ENCODE measurements at places on chromosomes 2 and 18.

GRCh38 chr2:12824351-12824777, 107.6 kb downstream of the TRIB2 start:
- DNase-seq: no peak

DNA sequence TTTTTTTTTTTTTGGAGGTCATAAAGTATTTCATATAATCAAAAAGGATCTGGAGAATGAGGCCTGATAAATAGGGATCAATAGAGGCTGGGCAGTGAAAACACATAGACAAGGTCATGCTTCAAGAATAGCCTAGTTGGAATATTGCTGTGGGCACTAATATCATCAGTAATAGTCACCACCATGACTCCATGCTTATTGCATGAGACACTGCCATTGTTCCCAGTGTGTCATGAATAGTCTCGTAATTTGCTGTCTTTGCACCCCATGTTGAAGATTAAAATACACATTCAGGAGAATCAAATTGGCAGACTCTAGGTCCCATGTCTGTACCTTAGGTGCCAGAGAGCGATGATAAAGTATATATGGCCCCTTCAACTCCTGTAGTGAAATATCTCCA, 10.3 kb downstream of the ASXL3 start:
- no peak for DNase-seq

GRCh38 chr2:175156534-175156933, 11.5 kb downstream of the ATF2 start:
- DNase-seq: no peak

DNA sequence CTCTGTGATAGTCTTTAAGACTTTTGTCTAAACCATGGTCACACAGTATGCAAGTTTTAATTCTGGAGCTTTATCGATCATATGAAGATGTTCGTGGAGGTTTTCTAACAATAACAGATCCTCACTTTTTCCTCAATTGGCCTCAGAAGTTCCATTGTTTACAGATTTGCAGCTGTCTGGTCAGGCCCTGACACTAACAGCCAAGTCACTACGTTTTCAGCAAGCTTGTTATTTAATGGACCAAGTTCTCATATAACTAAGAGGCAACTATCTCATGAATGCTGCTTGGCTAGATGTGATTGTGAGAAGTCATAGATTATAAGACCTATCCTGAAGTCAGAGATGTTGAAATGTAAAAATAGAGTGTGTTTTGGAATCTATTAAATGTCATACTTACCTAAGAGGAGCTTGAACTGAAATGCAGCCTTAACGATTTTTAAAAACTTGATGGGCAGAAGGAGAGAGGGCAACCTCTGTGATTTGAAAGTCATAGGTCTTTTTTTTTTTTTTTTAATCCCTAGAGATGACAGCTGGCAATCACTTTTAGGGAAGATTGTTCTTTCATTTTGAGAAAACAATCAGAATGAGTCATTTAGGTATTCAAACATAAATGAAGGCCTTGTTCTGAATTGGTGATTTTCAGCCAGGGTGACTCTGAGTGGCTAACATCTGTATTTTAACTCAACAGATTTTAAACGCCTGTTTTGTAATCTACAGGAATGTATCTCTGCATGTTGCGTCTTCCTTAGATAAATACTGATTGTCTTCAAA, 48.4 kb upstream of the NEMP2 start:
- DNase-seq: peak; percentile 74

DNA sequence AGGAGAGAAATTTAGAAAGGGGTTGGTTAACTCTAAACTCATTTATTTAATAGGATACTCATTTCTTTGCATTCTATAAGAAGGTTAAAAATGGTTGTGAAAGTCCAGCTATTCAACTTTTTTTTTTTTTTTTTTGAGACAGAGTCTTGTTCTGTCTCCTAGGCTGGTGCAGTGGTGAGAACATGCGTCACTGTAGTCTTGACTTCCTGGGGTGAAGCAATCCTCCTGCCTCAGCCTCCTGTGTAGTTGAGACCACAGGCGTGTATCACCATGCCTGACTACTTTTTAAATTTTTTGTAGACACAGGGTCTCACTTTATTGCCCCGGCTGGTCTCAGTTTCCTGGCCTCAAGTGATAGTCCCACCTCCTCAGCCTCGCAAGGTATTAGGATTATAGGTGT, 11.9 kb downstream of the ELP2 start:
- peak; percentile 70 for DNase-seq

- DNase-seq: no peak
These were observed 230.6 kb downstream of the DOK6 start for GRCh38 chr18:69631281-69631680.

DNA sequence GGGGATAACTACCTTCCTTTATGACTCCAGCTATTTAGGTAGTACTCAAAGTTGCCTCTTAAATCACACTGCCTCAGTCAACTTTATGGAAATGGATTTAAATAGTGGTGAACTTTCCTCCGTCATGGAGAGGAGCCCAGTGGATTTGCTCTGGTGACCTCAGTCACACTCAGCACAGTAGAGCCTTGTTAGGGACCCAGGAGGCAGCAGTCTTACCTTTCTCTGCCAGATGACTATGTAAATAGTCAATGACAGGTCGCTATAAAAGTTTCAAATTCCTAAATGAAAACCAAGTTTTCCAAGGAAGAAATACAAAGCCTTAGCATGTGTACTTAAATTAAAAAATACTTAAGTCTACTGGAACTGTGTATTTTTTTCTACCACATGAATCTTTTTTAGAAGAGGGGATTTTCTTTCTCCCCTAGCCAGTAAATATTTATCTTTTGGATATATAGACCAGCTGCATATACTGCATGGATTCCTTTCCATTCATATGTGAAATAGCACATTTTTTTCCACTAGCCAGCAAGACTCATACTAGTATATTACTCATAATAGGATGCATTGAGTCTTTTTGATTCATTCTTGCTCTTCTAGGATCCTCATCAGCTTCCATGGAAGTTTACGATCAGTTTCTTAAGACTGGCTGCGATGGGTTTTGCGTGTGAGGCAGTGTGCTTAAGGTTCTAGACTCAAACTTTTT, 147.1 kb downstream of the FMNL2 start:
- peak; percentile 46 for DNase-seq

GRCh38 chr18:65942854-65943253, 192.0 kb downstream of the CDH7 start:
- DNase-seq: no peak

- no peak for DNase-seq
These were observed 399.6 kb upstream of the DSEL start for GRCh38 chr18:67916097-67916496.

DNA sequence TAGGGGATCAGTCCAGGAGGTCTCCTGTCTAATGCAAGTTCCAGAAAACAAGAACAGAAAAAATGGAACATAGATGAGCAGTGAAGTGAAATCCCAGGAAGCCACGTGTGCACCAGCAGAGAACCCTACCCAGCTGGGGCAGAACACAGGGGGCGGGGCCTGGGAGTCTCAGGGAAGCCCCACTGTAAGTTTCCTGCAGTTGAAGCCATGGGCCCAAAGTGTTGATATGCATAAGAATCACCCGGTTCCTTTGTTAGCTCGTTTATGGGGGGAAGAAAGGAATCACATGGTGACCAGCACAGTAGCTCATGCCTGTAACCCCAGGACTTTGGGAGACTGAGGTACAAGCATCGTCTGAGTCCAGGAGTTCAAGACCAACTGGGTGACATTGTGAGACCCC, 131.3 kb downstream of the INO80D start:
- no peak for DNase-seq

GRCh38 chr2:151668737-151669136, 65.5 kb downstream of the NEB start:
- DNase-seq: no peak

GRCh38 chr18:75544496-75544895, 117.0 kb upstream of the SMIM21 start:
- DNase-seq: no peak

DNA sequence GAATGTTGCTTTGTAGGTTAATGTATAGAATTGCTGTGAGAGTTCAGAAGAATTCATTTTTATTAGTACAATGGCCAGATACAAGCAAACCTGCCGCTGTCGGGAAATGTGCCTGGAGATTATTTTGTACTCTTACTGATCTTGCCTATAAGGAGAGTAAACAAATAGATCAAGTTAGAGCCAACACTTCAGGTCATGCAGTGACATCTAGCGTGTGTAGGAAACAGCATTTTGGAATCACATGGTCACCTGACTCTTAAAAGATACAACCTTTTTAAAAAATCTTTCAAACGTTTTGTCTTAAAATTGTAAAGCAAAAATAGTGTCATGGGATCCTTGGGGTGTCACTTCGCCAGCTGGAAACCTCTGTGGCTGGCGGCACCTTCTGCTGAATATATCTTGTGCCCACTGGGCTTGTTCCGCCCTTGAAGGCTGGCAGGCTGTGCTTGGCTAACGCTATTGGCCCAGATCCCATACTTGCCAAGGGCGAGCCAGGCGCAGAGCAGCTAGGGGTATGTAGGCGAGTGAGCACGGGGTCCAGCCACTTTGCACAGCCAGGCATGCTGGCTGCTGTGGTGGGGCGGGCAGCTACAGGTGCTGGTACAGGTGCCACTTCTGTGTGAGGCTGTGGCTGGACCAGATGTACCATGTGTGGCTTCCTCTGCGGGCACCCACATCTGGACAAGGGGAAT, 19.5 kb upstream of the RPRM start:
- DNase-seq: peak; percentile 16

DNA sequence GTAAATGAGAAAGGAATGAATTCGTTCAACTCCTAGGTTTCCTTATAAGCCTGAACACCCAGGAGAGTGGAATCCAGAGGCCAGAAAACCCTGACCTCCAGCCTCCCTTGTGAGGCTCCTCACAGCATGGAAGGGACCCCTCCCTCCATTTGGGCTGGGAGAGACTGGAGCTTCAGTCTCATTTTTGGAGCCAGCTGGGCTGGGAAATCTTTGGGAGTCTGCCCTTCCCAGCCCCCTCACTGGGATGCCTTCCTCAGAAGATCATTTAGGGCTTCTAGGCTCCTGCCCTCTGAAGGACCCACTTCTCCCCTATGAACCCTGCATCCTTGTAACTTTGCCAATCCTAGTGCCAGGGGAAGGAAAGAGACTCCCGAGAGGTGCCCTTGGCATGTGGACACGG, 346.1 kb downstream of the CYP26B1 start:
- no peak for DNase-seq

GRCh38 chr2:241213041-241213440, 24.6 kb downstream of the ANO7 start:
- no peak for DNase-seq

DNA sequence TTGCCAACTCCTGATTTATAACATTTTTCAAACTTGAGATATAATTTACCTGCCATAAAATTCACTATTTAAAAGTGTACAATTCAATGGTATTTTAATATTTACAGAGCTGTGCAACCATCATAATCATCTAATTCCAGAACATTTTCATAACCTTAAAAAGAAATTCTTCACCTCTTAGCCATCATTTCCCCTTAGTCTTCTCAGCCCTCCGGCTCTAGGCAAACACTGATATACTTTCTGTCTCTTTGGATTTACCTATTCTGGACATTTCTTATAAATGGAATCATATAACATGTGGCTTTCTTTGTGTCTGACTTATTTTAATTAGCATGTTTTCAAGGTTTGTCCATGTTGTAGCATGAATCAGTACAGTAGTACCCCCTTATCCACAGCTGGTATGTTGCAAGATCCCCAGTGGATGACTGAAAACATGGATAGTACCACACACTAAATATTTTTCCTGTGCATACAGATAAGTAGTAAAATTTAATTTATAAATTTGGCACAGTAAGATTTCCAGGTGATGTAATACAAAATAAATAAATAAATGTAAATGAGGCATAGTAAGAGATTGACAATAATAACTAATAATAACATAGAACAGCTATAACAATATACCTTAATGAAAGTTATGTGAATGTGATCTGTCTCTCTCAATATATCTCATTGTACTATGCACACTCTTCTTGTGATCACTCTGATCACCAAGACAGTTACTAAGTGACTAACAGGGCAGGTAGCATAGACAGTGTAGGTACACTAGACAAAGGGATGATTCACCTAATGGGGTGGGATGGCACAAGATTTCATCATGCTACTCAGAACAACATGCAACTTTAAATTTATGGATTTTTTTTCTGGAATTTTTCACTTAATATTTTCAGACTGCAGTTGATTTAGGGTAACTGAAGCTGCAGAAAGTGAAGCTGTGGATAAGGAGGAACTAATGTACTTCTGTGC, 73.1 kb downstream of the RAB3GAP1 start:
- DNase-seq: no peak

DNA sequence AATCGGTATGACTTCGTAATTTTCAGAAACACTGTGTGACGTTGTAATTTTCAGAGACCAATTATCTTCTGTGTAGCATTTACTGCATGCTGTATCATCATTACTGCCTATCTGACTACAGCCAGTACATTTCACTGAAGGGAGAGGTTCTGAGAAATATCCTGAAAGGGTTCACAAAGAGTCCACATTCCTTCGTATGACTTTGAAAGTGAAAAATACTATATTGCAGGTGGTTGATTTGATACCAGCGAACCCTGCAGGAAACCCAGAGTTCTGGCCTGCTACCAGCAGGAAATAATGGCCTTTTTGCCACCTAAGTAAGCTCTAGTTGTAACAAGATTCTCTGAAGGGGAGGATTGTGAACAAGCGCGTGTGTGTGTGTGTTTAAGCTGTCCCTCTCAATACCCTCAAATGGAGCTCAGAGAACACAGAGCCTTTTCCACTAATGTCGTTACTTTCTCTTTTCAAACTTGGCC, 155.5 kb downstream of the ARHGAP28 start:
- DNase-seq: no peak

DNA sequence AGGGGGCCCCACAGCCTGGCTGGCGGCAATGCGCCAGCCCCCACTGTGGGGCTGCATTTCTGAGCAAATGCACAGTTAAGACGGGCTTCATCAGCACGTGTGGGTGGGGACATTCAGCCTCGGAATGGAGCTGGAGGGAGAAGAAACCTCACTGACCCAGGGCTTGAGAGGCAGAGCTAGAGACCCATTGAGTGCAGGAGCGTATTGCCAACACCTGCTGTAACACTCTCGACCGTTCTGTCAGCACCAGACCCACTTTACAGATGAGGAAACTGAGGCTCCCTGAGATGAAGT, 200.9 kb upstream of the RAB6C start:
- DNase-seq: no peak

- DNase-seq: peak; percentile 82
These were observed 96.7 kb upstream of the RIOK3 start for GRCh38 chr18:23356424-23356823.

- peak; percentile 76 for DNase-seq
These were observed 1.2 kb downstream of the CFLAR start for GRCh38 chr2:201116959-201117734.

GRCh38 chr2:83224591-83225200, 1234.4 kb downstream of the SUCLG1 start:
- DNase-seq: no peak

DNA sequence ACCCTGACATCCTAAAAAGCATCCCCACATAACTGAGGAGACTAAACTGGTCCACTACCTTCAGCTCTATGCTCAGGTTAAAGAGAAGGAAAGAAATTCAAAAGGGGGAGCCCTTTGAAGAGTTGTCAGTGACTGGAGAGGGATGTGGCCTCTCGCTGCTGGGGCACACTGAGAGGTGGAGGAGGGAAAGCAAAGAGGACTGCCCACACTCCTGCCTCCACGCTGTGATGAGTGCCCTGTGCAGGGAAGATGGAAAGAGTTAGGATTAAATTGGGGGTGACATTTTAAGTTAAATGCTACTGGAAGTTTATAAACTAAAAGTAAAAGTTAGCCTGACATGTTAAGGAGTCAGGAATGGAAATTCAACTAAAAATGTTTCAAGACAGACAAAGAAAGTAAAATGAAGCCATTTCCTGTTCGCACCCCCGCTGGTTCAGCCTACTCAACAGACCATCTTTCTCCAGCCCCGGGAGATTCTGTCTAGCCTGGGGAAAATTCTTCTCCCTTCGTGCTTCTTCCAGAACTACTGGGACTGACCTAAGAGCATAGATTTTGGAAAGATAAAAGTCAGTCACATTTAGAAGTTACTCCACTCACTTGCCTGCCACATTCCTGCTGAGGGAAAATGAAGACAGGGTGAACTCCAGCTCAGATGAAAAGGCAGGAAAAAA, 17.8 kb upstream of the INO80C start:
- DNase-seq: peak; percentile 88

Measured in trophoblast cell (in vitro differentiated cells and primary cell).